ENCODE measurements at places on chromosomes 5 and 9.

- no peak for DNase-seq
Observed at GRCh38 chr5:58405175-58405574, 54.7 kb downstream of the PLK2 start.

DNA sequence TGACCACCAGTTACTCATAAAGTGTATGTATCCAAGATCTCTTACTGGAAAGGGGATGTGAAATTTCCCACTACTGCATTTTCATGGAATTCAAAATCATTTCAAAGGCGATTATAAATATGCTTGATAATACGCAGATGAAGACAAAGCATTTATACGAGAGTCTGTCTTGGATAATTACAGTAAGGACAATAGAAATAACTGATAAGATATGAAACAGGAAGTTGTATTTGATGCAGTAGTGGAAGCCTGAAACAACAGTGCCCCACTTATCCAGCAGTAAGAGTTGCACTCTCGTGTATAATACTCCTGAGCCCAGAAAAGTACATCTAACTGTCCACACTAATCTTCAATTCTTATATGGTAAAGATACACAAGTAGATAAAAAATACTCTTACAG, 188.7 kb upstream of the POU5F2 start:
- no peak for DNase-seq

- no peak for DNase-seq
Observed at GRCh38 chr9:114830546-114830945, 24.7 kb upstream of the TNFSF15 start.

GRCh38 chr9:26870292-26870691, 22.3 kb downstream of the CAAP1 start:
- no peak for DNase-seq

- DNase-seq, result no peak
Observed at GRCh38 chr5:19555436-19555835, 432.6 kb downstream of the CDH18 start.

GRCh38 chr5:67983251-67984110, 232.1 kb upstream of the PIK3R1 start:
- no peak for DNase-seq

GRCh38 chr5:173710528-173710927, 94.1 kb upstream of the BOD1 start:
- no peak for DNase-seq

GRCh38 chr9:112719696-112720095, 1.8 kb upstream of the INIP start:
- no peak for DNase-seq

- DNase-seq, result no peak
Observed at GRCh38 chr5:32098291-32098690, 75.8 kb downstream of the GOLPH3 start.

GRCh38 chr5:1310118-1310517, 15.2 kb upstream of the TERT start:
- DNase-seq, result no peak

DNA sequence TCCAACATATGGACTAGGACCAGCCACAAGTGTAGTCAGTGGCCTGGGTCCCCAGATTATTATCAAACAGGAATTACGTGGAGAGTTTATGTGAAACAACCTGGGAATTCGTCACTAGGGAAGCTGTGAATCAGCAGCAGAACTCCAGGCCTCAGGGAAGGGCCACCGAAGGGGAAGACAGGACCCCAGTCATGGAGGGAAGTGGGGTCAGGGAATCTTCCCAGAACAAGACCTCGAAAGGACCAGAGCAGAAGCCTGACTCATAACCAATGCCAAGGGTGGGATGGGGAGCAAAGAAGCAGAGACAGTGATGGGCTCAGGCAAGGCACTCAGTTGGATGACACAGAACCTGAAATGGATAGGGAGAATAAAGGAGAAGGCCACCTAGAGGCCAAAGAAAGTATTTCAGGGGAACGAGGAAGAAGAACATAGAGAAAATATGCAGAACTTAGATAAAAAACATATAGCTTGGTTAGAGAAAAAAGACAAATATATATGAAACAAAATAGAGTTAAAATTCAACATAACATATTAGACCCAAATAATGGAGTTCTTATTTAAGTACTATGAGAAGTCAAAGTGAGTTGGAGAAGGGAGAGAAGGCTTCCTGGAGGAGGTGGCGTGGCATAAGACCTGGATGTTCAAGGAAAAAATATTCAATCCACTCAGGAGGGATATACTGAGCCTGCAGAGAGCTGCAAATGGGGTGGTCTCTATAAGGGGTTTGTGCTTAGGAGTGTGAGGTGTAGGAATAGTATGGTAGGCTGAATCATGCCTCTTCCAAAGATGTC, 66.7 kb upstream of the CAST start:
- DNase-seq, result no peak

DNA sequence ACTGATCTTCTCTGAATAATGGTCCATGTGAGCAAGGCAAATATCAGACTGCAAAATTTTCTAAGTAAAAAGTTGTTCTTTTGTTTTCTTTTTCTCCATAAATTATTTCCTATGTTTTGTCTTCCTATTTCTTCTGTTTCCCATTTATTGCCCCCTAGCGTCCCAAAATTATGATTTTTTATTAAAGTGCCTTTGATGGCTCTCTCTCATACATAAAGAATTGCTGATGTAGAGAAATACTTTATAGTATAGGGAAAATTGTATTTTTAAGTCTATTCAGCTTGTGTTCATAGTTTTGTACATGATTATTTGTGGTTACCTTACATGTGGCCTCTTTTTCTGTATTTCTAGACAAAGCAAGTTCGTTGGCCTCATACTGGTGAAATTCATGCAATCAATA, 1031.2 kb downstream of the EFNA5 start:
- no peak for DNase-seq

DNA sequence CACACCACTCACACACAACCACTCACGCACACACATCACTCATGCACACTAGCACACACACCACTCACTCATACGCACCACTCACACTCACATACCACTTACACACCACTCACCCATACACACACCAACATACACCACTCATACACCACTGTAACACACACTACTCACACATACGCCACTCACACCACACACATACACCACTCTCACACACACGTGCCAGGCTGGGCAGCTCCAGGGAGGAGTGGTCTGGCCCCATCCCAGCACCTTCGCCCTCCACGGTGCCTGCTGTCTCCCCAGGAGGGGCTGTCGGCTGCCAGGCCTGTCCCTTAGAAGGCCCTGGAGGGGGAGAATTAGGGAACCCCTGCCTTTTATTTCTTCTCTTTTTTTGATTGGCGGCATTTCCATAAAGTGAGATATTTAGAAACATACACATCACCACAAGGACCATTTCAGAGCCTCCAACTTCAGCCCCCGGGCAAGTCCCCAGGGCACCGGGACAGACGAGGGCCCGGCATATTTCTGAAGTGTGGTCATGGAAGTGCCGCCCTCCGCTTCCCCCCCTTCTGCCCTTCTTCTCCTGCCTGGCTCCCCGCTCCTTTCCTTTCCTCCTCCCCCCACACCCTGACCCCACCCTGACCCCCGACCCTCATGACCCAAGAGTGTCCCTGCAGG, 6.3 kb upstream of the ASB6 start:
- DNase-seq, result no peak
